ENCODE measurements at places on chromosomes 7 and 10.

GRCh38 chr10:87547734-87548311, 43.1 kb downstream of the MINPP1 start:
- peak; percentile 72 for DNase-seq

DNA sequence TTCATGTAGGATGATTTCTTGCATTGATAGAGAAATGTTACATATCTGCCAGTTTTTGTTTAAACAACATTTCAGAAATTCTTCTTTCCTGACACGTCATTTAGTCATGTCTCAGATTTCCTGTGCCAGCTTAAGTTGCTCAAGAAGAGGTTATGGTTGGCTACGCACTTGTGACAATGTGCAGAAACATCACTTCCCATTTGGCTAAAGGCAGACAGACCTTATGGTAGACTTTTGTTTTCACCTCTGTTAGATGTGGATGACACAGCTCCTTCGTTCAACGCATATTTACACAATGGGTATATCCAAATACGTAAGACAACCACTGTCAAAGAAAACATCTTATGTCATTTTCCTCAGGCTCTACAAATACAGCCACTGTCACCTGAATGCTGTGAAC, 125.8 kb downstream of the DOCK4 start:
- DNase-seq, result peak; percentile 93

GRCh38 chr7:121563177-121563576, 167.1 kb upstream of the FAM3C start:
- DNase-seq, result peak; percentile 27

GRCh38 chr10:26468291-26468690, 30.1 kb downstream of the APBB1IP start:
- peak; percentile 6 for DNase-seq

- DNase-seq, result no peak
Observed at GRCh38 chr7:40500219-40500618, 365.4 kb downstream of the SUGCT start.

DNA sequence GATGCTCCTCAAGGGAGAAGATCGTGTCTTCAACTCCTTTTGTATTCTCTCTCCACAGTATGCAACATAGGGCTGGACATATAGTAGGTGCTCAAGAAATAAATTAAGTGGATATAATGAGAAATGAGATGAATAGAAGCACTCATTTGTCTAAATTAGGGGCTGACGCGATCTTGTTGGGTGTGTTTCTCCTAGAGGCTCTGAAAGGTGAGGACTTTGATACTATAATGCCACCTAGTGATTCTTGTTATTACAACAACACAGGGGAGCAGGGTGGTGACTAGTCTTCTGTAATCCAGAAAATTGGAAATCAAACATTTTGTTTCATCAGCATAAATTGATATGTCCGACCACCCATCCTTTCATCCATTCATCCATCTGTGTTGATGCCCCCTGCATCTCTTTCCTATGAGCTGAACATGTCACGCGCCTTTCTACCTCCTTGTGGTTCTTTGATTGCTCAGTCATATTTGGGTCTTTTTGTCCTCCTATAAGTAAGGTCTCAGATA, 3.5 kb upstream of the CFAP58 start:
- peak; percentile 72 for DNase-seq
